Stimulated activated CD8-positive, alpha-beta memory T cell treated with anti-CD3 and anti-CD28 coated beads, Interleukin-7, amount 100 ng/mL, for 1 hour (primary cell): ENCODE measurements at places on chromosomes 7 and 10.

DNA sequence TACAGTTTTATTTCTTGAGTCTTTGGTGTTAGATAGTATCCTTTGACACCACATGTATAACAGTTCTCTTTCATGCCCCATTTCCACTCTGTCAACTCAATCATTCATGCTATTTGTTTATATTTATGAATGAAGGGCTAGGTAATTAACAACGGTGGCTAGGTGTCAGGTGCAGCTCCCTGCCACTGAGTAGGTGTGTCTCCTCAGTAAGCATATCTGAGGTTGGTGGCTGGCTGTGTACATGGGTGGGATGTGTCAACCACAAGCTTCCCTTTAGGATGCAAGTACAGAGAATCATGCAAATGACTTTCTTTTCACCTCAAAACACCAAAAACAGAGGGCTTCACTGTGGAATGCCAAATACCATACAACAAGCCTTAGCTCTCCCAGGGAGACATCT is 83.4 kb downstream of the ZNF365 start:
- no peak for DNase-seq

- DNase-seq = no peak
These were observed 112.4 kb downstream of the ELMO1 start for GRCh38 chr7:37336259-37336658.

- DNase-seq = no peak
These were observed 76.6 kb upstream of the PPIF start for GRCh38 chr10:79270466-79271246.

GRCh38 chr7:69710768-69711438 is 112.6 kb downstream of the AUTS2 start:
- DNase-seq = no peak

DNA sequence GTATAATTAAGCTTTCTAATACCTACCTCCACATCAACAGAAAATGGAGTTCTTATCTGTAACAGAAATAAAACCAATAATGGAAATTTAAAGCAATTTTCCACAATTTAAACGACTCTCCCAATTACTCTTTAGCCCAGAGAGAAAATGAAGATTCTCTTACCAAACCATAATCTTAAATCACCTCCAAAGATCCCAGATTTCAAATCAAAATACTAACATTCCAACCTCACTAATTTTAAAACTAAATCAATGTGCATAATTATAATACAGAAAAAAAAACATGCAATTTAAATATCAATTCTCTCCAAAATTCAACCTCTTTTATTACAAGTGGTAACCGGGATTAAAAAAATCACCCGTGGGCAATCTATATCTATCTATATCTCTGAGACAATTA is 1.5 kb downstream of the HERC4 start:
- DNase-seq = no peak

DNA sequence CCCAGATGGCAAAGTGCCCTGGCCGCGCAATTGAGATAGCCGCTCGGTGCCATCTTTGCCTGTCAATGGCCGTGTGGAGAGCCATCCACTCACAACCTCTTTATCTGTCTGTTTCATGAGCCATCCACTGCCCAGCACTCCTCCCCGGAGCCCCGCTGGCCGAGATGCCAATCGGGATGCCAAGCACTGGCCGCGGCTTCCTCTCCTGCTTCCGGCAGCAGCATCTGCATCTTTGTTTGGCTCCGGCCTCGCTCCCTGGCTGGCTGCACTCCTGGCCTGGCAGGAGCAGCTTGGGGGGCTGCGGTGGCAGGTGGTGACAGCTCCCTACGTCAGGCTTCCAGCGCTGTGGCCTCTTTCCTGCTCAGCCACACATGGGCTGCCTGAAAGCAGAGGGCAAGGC is 231.7 kb downstream of the USP6NL start:
- no peak for DNase-seq

DNA sequence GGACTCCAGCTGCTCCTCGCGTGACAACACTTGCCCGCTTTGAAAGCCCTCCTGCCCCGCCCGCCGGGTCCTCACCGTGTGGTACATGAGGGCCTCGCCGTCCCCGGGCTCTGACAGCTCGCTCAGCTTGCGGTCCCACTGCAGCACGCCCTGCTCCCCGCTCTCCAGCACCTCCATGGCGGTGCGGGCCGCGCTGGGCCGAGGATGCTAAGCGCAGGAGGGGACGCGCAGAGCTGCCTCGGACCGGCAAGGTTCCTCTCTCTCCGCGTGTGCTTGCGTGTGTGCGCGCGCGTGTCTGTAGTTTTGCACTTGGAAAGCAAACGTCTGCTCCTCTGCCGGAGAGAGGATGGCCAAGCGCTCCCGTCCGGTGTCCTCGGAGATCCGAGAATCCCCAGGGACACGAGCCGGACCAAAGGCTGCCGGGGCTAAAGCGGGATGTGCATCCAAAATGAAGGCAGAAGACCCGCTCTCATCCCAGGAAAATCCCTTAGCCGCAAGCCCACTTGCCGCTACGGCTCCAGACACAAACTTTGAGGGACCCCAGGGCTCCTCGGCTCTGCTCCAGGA is at the start of gene CREB3L2:
CREB3L2 (minus strand) TSS at position 558 of the 567 bp plus-strand sequence; CDS start at position 177, 381 bp downstream.
- peak; percentile 23 for DNase-seq

DNA sequence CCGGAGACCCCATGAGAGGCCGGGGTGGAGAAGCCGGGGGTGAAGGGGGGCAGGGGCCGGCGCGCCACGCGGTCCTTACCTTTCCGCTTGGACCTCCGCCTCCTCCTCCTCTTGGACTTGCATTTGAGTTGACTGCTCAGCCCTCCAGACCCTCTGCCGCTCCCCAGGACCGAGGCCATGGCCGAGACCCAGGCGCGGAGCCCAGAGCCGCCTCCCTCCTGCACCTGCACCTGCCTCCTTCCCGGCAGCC is 428 bp downstream of the ADARB2 start:
- DNase-seq = no peak

DNA sequence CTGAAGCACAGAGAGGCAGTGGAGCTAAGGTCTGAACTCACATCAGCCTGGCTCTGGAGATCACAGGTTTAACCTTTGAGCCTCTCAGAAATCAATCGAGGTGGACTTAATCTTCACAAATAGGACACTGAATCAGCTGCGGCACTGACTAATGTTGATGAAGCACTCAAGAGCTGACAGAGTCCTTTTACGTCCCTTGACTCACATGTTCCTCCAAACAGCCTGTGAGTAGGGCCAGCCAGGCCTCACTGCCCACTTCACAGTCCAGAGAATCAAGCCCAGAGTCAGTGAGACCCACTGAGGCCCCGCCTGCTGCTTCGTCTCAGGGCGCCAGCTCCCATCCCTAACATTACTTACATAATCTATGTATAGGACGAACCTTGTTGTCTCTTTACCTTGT is 63.1 kb downstream of the TNS3 start:
- no peak for DNase-seq

DNA sequence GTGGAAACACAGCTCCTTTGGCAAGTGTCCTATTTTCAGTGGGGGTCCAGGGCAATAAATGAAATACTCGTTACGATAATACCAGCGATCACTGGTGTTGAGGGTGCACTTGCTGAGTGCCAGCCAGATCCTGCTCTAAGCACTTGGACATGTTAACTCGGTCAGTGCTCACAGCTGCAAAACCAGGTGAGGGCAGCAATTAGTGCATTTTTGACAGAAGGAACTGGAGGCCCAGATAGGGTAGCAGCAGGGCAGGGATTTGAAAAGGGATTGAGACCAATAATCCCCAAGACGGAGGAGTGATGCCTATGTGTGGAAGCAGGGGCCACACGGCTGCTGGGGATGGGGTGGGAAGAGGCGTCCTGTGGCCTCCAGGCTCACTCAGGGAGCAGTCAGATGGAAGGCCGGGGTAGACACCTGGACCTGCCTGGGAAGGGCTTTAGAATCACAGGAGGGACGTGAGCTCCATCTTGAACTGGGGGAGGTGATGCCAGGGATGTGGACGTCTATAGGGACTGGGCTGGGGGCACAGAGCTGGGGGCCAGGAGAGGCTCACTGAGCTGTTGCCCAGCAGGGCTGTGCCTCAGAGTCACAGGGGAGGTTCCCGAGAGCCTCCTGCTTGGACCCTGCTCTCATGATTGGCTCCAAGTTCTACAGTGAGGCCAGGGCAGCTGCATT is 14.3 kb downstream of the PTPRE start:
- DNase-seq = no peak

- no peak for DNase-seq
These were observed 7.1 kb upstream of the WDR86 start for GRCh38 chr7:151416941-151417315.

DNA sequence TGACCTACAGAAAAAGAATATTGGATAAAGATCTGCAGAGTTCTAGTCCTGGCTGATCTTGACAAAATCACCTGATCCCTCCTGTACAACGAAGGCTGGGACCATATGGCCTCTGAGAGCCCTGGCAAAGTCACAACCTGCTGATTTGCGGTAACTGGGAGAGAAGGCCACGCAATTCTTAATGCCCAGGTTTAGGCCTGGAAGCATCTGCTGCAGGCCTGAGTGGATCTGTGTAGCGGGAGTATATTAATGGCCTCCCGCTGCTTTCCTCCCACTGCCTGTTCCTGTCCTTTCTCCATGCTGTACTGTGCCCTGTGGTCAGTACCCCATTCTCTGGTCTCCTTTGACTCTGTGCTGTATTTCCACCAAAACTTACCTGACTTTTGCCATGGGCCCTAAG is 24.2 kb downstream of the AKR1B1 start:
- DNase-seq = no peak

DNA sequence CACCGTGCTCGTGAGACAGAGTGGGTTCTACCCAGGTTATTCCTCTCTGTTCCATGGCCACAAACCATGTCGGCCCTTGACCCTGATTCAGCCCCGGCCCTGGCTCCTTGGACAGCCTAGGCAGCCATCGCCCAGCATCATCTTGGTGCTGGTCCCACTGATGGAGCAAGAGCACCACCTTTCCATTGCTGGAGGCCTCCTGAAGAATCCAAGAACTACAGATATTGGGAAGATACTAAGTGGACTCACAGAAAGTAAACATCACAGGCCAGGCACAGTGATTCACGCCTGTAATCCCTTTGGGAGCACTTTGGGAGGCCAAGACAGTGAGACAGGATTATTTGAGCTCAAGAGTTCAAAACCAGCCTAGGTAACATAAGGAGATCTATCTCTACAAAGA is 125.1 kb downstream of the NT5C2 start:
- no peak for DNase-seq

DNA sequence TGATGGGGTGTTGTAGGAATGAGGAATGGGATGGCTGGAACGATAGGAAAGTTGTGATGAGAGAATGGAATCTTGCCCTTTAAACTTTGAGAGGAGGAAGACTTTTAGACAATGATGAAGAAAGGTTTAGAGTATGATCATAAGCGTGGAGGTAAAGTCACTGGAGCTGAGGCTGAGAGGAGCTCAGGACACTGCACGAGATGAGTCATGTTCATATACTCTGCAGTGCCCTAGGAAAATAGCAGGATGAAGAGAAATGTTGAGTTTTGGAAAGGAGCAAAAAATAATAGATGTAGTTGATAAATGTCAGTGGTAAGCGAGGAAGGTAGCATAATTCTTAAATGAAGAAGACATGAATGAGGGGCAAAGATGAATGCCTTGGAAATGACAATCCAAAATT is 28.3 kb upstream of the CUL1 start:
- no peak for DNase-seq

- no peak for DNase-seq
These were observed 43.9 kb upstream of the SLC29A3 start for GRCh38 chr10:71274901-71275796.

- no peak for DNase-seq
These were observed 58.9 kb upstream of the SEMA3C start for GRCh38 chr7:80977751-80978150.

DNA sequence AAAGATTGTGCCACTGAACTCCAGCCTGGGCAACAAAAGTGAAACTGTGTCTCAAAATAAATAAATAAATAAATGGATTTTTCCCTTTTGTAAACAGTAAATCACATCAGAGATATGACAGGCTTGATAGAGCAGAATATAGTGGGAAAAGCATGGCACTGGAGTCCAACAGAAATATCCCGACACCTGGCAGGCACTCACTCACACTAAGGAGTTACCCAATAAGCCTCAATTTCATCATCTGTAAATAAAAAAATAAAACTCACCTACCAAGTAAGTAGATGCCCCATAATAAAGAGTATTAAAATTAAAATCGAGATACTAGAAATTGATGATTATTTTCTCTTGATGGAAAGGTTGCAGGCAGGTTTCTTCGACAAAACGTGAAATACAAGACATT is 1.7 kb downstream of the ATE1 start:
- DNase-seq = no peak

DNA sequence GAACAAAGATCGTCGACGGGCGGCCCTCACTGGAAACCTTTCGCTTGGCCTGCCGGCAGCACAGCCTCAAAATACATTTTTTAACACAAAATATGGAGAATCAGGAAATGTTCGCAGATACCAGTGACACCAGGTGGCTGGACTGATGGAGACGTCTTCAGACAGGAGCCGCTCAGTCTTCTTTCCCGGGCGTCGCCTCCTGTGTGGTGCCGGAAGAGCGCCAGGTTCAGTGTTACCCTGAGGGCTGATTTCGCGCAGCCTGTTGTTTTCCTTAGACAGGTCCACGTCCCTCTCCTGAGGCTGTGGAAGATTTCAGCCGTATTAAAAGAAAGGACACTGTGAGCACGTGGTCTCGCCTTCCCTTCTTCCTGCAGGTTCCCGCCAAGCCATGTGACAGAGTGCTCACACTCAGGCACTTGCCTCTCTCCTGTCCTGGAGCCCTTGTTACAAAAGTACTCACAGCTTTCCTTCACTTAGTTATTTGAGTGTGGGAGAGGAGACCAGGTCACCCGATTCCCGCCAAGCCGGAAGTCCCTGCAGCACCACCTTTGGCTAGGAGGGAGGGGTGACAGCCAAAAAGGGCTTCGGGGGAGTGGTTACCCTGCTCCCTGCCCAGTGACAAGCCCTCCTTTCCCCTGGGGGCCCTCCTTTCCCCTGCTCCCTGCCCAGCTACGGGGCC is 21.7 kb upstream of the PWWP2B start:
- no peak for DNase-seq

DNA sequence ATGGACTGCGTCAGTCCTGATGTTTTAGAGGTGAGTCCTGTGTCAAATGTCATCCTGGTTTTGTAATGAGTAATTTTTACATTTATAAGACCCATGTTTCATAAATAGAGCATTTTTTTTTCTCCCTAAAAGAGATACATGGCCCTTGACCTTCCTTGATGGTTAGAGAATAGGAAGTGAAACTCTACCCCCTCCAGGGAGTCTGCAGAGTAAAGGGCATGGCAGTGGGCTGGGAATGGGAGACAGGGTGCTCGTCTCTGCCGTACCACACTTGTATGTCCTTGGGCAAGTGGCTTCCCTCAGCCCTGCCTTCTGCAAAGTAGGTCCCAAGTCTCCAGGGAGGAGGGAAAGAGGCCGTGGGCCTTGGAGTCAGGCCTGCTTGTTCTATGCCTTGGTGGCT is 63.9 kb downstream of the WDFY4 start:
- DNase-seq = no peak

DNA sequence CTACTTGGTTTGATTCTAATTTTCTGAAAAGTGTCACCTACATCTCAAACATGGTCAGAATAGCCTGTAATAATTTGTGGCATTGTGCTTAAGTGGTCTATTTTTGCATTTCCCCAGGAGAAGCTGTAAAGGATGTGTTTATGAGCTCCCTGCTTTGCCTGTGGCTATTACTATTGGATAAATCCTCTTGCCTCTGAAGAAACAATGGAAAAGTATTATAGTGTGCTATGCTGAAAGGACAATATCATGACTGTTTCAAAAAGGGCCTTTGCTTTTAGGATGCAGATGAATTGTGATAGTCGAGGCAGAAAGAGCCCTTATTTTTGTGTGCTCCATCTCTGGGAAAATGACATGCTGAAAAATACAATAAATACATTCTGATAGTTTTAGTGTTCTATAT is 94.1 kb upstream of the ARMC3 start:
- DNase-seq = no peak
